ENCODE measurements at places on chromosomes 2 and 18.

DNA sequence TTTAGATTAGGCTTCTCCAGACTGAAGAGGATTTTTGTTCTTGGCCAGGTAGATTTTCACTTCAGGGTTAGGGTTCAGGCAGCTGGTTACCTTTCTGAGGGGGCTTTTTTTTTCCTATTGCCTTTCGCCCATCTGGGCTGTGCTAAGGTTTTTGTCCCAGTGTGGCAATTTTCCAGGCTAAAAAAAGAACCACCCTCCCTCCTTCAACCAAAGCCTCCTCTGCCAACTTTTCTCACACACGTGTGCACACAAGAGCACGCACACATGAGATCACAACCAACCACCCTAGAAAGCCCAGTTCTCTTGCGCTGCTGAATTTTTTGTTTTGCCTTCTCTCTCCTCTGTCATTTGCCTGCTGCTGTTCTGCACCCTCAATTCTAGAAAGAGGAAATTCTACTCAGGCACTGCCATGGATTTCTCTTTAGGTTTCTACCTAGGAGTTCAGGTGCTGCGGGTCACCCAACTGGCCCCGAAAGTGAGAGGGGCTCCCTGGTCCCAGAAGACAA lies 8.5 kb upstream of the CXCR4 start:
- DNase-seq = peak; percentile 45

DNA sequence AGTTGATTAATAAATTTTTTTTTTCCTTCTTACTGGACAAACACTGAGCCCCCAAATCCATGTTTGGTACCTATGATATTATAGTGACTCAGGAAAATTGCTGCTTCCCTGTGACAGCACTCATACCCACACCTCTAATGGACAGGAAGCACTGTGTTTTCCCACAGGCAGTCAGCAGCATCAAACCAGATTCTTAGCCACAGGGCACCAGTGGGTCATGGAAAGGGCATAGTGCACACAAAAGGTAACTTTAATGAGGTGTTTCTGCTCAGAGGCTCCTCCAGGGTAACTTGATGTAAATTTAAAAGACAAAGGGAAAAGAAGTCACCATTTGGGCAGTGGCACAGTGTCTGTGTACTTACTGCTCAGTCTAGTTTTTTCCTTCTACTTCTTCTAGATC lies 34.1 kb downstream of the SERPINB11 start:
- DNase-seq = no peak

DNA sequence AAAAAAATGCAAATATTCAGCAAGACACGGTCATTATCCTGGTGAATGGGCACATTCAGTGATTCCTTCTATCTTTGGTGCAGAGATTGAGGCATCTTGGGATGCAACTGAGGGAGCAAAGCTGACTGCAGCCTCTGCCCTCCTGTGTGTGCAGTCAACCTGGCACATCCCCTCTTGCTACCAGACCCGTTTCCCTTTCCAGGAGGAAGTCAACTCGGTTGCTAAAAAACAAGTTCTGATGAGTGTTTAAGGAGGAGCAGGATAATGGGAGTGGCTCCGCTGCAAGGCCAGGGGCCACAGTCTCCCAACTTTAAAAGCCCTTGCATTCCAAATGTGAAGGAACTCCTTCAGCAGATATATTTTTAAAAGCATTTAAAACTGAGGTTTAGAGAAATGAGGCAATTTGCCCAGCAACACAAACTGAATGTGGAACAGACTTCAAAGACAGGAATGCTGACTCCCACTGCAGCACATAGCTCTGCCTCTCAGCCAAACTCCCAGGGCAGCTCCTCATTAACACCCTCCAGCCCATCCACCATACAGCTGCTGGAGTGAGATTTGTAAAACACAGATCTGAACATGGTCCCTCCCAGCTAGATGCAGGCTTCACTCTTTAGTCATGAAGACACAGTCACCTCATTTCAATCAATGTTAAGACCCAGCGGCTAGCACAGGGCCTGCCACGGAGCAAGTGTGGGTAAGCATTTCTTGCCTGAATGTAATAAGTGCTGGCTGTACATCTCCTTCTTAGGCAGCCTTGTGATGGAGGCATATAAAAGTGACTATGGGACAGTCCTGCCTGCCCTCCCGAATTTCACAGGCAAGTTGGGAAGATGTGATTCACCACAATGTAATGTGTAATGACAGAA lies 54.3 kb downstream of the VSNL1 start:
- DNase-seq = no peak

DNA sequence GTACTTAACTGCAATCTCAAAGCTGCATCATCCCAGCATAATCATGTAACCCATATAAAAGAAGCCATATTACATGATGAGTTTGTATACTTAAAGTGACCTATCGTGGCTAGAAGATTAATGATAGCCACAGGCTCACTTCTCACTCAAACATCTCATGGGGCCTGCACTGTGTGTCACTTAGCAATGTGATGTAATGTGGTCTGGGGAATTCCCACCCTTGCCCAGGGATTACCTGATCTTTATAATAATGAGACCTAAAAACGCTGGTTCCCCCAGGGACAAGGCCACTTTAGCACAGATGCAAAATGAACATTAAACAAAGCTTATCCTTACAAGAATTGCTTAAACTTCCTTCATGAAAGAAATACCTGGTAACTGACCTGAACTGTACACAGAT lies 427.1 kb upstream of the CNTNAP5 start:
- no peak for DNase-seq

DNA sequence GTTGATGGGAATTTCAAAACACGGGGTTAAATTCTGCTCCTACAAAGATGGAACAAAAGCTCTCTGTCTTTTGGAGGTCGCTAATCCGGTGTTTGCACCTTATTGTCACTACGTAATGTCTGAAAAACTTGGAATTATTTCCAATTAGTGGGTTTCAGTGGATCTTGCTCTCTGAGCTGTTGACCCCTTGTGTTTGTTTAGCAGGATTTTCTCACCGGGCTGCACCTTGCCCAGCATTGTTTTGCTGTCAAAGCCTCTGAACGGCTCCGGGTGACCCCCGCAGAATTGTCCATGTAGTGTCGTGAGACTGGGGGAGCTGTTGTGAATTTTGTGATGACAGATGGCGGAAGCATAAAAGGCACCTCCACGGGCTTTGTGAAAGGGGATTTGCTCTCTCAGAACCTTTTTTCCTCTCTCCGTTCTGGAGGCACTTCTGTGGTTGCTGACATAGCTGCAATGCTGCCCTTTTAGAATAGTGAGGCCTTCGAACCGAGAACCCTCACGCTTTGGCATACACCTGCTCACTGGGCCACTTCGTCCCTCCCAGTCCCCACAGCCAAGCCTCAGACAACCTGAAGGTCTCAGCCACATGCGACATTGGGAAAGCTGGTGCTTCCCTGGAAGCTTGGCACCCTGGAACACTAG lies 129.4 kb downstream of the ACOXL start:
- no peak for DNase-seq

GRCh38 chr2:20494241-20494640 lies 47.4 kb downstream of the RHOB start:
- DNase-seq = no peak

DNA sequence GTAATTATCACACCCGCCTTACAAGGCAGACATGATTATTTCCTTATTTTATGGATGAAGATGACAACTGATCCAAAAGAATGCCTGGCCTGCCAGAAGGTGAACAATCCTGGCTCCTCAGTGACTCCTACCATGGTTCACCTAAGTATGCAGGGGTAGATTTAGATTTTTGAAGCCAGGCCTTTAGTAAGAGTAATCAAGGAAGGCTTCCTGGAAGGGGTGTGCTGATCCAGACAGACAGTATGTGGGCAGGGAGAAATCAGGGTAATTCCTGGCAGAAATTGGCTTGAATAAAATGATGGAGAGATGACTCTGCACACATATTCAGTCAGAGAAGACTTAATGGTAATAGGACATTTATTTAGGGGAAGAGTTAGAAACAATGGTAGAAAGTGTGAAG lies 637.7 kb upstream of the FANCL start:
- no peak for DNase-seq

DNA sequence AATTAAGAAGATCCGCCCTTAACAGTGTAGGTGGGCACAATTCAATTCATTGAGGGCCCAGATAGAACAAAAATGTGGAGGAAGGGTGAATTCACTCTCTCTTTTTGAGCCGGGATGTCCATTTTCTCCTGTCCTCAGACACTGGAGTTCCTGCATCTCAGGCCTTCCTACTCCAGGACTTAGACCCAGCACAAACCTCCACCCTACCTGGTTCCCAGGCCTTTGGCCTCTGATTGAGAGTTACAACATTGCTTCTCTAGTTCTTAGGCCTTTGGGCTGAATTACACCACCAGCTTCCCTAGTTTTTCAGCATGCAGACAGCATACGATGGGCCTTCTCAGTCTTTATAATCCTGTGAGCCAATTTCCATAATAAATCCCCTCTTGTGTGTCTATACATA lies 87.8 kb upstream of the TMEM17 start:
- DNase-seq = no peak

DNA sequence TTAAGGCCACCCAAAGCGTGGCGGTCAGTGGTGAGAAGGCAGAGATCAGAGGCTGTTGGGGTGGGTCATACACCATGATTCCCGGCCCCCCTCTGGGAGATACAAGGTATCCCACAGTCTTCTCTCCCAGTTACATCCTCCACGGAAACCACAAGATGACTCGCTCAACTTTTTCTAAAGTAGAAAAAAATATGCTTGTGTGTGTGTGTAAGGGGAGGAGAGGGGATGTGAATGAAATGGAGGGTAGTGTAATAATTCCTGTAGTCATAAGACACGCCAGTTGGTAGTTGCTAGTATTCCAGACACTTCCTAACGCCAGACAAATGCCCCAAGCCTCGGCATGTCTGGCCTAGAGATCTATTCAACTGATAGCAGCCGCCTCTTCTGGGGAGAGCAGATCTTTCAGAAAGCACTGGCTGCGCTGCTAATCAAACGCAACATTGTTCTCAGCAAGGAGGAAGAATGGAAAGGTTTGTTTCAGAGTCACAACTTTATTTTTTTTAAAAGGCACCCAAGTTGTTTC lies 143.5 kb downstream of the TGIF1 start:
- no peak for DNase-seq

DNA sequence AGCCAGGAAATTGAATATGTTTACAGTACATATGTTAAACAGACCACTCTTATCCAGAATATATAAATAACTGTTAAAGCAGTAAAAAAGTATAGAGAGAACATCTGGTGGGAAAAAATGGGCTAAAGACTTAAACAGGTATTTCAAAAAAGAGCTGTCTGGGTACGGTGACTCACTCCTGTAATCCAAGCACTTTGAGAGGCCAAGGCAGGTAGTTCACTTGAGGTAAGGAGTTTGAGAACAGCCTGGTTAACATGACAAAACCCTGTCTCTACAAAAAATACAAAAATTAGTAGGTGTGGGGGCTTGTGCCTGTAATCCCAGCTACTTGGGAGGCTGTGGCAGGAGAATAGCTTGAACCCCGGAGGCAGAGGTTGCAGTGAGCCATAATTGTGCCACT lies 171.4 kb upstream of the FSIP2 start:
- no peak for DNase-seq

DNA sequence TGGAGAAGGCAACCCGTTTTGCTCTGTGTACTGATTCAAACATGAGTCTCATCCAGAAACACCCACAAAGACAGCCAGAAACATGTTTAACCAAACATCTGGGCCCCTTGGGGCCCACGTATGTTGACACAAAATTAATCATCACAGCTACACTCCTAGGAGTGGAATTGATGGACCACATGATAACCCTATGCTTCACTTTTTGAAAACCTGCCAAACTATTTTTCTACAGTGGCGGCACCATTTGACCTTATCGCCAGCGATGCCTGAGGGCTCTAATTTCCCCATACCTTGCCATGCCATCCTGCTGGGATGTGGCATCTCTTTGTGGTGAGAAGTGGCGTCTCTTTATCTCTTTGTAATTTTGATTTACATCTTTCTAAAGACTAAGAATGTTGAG lies 38.5 kb downstream of the PSMG2 start:
- DNase-seq = no peak

DNA sequence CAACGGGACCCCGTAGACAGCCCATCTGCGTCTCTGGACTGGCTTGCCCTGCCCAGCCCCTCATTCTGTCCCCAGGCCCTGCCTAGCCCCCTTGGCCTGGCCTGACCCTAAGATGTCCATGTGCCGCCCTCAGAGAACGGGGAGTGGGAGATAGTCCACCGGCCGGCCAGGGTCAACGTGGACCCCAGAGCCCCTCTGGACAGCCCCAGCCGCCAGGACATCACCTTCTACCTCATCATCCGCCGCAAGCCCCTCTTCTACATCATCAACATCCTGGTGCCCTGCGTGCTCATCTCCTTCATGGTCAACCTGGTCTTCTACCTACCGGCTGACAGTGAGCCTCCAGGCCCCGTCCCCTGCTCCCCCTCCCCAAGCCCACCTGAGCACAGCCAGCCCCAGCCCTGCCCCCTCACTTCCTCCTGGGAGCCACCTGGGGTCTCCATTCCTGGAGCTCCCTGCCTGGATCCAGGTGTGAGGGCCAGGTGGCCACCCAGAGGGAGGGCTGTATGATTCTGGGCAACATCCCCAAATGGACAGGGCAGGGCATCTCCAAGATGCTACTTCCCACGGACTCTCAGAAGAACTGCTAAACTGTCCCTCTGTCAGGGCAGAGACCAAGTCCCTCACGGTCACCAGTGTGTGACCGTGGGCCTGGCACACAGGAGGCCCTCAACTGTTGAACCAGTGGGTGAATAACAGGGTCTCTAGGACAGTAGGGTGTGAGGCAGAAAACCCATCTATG lies 4.0 kb downstream of the CHRND start:
- no peak for DNase-seq

GRCh38 chr2:240573516-240574385 lies 5.5 kb downstream of the RNPEPL1 start:
- DNase-seq = peak; percentile 14

DNA sequence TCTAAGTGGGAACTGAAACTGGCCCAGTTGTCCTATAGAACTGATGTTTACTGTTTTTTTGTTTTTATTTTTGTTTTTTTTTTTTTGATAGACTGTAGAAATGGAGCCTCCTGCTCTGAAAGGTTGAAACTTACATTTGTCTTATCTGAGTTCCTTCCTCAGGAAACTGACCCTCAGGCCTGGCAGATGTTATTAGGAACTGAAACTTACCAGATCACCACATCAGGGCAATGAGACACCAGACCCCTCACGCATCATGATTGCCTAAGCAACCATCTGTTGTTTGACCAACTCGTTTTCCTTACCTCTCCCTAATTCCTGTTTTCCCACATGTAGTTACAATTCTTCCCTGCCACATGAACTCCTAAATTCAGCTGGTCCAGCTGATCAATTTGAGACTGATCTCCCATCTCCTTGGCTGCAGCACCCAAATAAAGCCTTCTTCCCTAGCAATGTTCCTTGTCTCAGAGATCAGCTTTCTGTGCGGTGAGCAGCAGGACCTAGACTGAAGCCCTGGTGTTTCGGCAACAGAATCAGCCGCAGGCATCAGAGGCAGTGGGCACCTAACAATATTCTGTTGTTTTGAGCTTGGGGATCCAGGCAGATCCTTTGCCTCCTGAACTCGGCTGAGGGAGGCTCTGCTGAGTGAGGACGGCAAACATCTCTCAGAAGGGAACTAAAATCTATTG lies 96.8 kb downstream of the MSH2 start:
- no peak for DNase-seq

GRCh38 chr2:38634684-38635083 lies 31.2 kb upstream of the GALM start:
- no peak for DNase-seq

DNA sequence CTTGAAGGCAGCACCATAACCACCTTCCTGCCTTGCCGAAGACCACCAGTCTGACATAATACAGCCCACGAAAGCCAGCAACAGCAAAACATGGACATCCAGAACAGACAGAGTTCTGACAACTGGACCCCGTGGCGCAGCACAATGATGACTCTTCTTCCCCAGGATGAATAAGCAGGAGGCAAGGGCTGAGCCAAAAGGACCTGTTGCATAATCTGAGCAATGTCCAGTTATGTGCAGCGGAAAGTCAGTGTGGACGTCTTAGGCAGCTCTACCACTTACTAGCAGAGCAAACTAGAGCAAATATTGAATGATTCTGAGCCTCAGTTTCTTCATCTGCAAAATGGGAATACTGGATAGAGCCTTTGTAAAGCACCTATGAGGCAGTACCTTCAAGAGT lies 225.1 kb downstream of the ZBTB7C start:
- DNase-seq = no peak
